CD4-positive, alpha-beta T cell treated with Interferon gamma for 1 hour (primary cell): ENCODE measurements at places on chromosomes 3 and 15.

DNA sequence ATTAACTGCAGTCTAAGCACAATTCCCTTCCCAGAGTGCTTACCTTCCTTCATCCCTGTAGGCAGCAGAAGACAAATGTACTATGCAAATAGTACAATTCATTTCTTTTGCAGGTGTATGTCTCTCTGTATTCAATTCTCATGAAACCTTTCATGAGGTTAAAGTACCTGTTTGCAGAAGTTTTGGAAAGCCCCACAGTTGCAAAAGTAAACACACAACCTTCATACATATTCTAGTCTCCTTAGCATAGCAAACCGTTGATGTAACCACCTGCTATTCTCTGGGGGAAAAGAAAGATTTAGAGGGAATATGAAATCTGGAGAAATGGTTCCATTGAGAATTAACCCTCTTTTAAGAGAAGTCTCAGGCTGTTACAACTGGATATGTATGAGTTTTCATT lies 200.3 kb upstream of the SUCLG2 start:
- no peak for DNase-seq

DNA sequence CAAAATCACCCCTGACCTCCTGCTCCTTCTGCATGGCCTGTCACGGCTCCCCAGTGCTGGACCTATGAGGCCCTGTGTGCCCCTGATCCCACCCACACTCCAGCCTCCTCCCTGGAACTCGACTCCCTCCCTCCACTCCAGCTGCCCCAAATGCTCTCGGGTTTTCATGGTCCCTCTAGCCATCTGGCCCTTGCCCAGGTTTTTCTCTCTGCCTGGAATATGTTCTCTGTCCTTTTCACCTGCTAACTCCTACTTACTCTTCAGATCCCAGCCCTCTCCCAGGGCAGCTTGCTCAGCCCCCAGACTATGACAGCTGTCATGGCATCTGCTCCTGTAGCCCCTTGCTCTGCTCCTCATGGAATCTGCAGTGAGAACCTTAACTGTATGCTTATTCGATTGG lies 30.3 kb downstream of the DUSP7 start:
- no peak for DNase-seq

DNA sequence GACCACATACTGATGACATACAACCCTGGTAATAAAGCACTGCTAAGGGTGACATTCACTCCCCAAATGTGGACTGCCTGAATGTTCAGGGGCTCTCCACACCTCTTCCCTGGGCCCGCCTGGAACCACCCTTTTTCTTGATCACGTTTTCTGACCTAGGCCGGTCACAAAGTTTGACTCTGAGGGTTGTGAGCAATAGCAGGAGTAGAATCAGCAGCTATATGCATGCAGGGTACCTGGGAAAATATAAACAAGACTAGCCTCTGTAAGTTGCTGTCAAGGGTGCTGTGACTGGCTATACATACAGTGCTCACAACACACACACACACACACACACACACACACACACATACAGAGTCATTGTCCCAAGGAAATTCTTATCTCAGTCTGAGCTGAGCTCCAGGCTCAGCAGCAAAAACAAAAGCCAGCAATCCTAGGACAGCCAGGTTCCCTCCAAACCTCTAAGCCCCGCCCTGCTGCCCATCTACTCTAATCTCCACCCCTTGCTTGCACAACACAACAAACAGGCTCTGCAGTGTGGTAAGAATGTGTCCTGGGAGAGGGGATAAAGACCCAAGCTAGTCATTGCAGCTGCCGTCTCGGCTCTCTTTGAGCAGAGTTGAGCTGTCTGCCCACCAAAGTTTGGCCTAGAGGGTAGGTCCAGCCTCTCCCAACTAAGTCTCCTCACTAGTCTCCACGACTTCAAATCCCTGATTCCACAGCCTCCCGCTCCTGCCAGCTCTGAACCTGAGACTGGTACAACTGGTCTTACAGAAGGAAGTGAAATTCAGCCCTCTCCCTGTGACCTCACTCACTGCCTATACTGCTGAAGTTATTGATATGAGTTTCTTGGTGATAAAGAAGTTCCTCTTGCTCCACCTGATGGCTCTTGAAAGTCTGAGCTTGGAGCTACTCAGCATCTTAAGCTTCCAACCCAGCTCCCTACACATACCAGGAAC lies 2.2 kb downstream of the BMF start:
- peak; percentile 67 for DNase-seq

GRCh38 chr3:27721717-27722564 lies at the start of gene EOMES:
EOMES (minus strand) TSS chr3:27722323; CDS start chr3:27722294, 29 bp downstream.
- peak; percentile 75 for DNase-seq

GRCh38 chr3:27570421-27571106 lies 86.4 kb upstream of the SLC4A7 start:
- no peak for DNase-seq

DNA sequence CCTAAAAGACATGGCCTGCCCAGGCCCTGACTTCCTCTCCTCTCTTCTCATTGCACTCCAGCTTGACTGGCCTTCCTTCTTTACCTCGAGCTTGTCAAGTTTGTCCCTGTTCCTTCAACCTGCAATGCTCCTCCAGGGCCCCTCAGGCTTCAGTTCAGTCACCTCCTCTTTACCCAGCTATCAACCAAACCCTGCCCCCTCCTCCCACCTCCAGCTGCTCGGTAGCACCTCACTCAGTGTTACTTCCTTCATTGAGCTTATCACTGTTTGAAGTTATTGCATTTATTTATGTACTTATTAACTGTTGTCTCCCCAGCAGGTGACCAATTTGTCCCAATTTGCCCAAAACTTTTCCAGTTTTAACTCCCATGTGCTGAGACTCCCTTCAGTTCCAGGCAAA lies 95.8 kb upstream of the UBE2E1 start:
- DNase-seq = no peak

DNA sequence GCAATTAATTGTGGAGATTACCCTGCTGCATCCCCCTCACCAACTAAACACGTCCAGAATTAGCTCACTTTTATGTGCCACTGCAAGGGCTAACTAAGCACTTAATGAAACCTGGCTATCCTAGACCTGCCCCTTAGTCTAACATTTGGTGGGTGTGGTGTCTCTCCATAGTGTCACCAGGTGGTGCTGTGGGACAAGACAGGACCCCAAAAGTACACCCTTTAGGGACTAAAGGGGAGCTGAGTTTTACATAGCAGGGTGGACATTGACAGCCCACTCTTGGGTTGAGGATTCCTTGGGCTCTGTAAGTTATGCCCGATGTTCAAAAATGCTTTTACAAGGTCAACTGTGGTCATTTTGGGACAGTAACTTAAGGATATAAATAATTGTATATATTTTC lies 5.7 kb downstream of the DUT start:
- no peak for DNase-seq

GRCh38 chr3:107911337-107912000 lies 179.4 kb downstream of the CD47 start:
- DNase-seq = no peak
